ENCODE measurements at places on chromosomes 3 and 15. TPM values are rescaled to one million over a fixed set of nuclear protein-coding genes. Genes with fewer than 3 reads are reported as not detected.

CHRNA7 gene
- total RNA-seq: not detected

MYO5A gene
- total RNA-seq: 34.5 TPM

ALG1L2 gene
- 0.42 TPM for total RNA-seq

DNA sequence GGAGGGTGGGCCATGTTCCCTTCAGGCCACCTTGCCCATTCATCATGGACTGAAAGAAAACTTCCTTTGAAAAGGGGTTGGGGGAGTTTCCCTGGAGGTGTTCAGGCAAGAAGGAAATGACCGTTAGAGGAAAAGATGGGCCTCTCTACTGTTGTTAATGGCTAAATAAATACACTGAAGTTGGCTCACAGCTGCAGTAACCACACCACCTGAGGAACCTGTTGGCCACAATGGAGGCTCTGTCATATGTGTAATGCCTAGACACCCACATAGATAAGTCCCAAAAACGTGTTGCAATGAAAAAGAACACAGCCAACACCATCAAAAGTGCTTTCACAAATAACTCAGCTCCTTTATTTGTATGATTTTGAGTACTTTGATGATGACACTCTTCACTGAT lies 38.2 kb upstream of the FAM3D start:
- no peaks in the 10 kb centered on the region for H3K27me3 ChIP-seq
- no peak for DNase-seq
- no peaks in the 10 kb centered on the region for H3K36me3 ChIP-seq
- no peak overlapping the region for H3K27ac ChIP-seq

DNA sequence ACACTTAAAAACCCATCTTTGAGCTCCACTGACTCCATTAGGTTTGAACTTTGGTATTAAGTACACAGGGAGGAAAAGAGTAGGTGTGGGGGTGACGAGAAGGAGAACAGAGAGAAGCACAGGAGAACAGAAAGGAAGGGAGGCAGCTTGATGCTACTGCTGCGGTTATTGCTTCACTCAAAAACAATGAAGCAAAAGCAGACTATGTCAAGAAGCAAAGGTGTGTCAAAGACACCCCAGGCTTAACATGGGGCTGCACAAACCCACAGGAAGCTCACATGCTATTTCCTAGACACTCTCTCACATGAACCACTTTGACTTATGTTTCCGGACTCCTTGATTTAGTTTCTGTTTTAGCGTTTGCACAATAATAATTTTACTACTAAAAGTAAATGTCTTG lies 961.0 kb upstream of the CFAP20DC start:
- H3K4me1 ChIP-seq: peaks cover 86% of the 10 kb centered on the region
- H3K27me3 ChIP-seq: no peaks in the 10 kb centered on the region
- peak; percentile 88 for DNase-seq
- H3K4me3 ChIP-seq: peak overlapping the region; percentile 64
- H3K36me3 ChIP-seq: peaks cover 66% of the 10 kb centered on the region

GRCh38 chr15:70995383-70995970 lies 102.9 kb downstream of the LRRC49 start:
- H3K4me3 ChIP-seq: no peak overlapping the region
- no peak for DNase-seq
- no peaks in the 10 kb centered on the region for H3K36me3 ChIP-seq
- H3K4me1 ChIP-seq: no peaks in the 10 kb centered on the region
- no peak overlapping the region for H3K27ac ChIP-seq

GRCh38 chr3:17546500-17547255 lies 195.8 kb downstream of the TBC1D5 start:
- H3K27ac ChIP-seq: no peak overlapping the region
- no peaks in the 10 kb centered on the region for H3K27me3 ChIP-seq
- H3K4me3 ChIP-seq: no peak overlapping the region

- no peaks in the 10 kb centered on the region for H3K4me1 ChIP-seq
- H3K27me3 ChIP-seq: no peaks in the 10 kb centered on the region
- peaks cover 13% of the 10 kb centered on the region for H3K36me3 ChIP-seq
- no peak for DNase-seq
- H3K27ac ChIP-seq: no peak overlapping the region
Observed at GRCh38 chr15:77144492-77145070, 73.7 kb upstream of the TSPAN3 start.

- no peaks in the 10 kb centered on the region for H3K36me3 ChIP-seq
- no peak overlapping the region for H3K4me3 ChIP-seq
- H3K27ac ChIP-seq: no peak overlapping the region
- no peaks in the 10 kb centered on the region for H3K27me3 ChIP-seq
- H3K4me1 ChIP-seq: no peaks in the 10 kb centered on the region
- DNase-seq: no peak
Observed at GRCh38 chr3:140276703-140277102, 341.7 kb downstream of the CLSTN2 start.
